Endothelial cell of umbilical vein (primary cell): ENCODE measurements at places on chromosomes 6 and 20. TPM values are rescaled to one million over a fixed set of nuclear protein-coding genes. Genes with fewer than 3 reads are reported as not detected.

Gene PHACTR2
- total RNA-seq: 160 and 178 TPM in 2 replicates

DNA sequence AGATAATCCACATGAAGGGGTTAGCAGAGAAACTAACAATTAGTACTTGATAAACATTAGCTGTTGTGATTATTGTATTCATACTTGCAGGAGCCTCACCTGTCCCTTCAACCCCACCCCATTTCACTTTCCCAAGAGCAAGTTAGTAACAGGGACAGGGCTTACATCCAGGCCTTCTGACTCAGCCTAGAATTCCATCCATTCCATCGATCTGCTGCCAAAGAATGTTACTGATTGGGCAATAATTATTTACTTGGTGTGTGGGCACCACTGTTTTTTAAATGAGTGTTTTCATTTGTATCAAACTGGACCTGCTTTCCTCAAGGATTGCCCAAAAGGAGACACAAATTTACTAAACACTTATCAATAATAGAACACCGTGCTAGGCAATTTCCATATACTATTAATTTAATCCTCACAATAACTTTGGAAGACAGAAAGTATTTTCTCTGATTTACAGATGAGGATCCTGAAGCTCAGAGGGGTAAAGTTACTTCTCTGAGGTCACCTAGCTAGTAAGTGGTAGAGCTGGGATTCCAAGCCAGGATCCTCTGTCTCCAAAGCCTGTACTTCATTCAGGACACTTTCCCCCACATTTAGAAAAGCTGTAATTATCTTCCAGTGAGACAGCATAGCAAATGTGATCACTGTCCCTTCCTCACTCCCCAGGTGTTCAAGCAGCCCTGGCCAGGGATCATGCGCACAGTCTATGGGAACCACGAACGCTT is 32.8 kb downstream of the GSS start:
- H3K4me1 ChIP-seq: no peaks in the 10 kb centered on the region
- no peak overlapping the region for H3K27ac ChIP-seq
- DNase-seq: no peak
- peaks cover 19% of the 10 kb centered on the region for H3K36me3 ChIP-seq
- H3K4me3 ChIP-seq: no peak overlapping the region

Gene PRDM1
- total RNA-seq: 2.7 and 4.8 TPM in 2 replicates

- no peaks in the 10 kb centered on the region for H3K36me3 ChIP-seq
- no peaks in the 10 kb centered on the region for H3K27me3 ChIP-seq
- no peaks in the 10 kb centered on the region for H3K4me1 ChIP-seq
- no peak overlapping the region for H3K4me3 ChIP-seq
- no peak overlapping the region for H3K27ac ChIP-seq
Observed at GRCh38 chr6:121309768-121310469, 24.4 kb downstream of the TBC1D32 start.

DNA sequence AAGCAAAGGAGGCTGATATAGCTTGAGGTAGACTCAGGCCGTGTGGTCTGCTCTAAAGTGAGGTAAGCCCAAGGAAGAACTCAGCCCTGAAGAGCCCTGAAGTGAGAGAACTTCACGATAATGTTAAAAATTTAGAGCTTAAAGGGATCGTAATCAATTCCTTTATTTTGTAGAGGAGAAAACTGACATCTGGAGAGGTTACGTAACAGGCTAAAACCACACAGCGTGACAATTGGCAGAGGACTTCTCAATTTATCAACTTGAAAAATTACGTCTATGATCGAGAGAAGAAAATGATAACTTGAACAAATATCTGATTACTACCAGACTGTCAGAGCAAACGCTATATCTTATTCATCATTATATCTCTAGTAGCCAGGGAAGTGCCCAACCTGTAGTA is 121.8 kb upstream of the FOXO3 start:
- peaks cover 2% of the 10 kb centered on the region for H3K4me1 ChIP-seq
- no peak for DNase-seq
- H3K27ac ChIP-seq: no peak overlapping the region
- H3K36me3 ChIP-seq: no peaks in the 10 kb centered on the region

Gene HDAC2
- total RNA-seq: 142 and 148 TPM in 2 replicates

DNA sequence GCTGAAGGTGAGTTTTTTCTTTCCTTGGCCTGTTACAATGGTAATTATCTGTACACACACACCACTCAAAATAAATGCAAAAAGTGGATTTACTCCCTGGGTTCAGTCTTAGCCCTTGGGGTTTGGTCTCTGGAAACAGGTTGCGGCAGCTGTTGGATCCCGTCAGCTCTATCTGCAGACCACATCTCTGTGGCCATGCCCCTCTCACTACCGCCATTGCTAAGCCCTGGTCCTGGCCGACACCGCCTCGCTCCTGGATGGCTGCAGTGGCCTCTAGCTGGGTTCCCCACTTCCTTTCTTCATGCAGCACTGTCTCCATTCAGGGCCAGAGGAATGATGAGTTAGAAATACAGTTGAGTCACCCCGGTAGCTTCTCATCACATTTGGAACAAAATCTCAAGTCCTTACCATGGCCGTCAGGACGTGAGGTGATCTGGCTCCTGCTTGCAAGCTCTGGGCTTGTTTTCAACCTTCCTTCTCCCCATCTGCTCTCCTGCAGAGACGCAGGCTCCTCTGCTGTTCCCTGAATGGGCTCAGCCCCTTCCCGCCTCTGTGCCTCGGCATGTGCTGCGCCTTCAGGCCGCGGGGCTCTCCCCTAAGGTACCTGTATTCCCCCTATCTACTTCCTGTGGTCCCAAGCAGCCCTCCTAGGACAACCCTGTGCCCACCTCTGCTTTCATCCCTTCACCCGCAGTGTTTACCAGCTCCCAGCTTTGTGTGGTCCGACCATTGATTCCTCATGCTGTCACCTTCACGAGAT is 38.0 kb downstream of the EFCAB8 start:
- no peak overlapping the region for H3K4me3 ChIP-seq
- no peaks in the 10 kb centered on the region for H3K36me3 ChIP-seq
- H3K27me3 ChIP-seq: no peaks in the 10 kb centered on the region

- no peaks in the 10 kb centered on the region for H3K4me1 ChIP-seq
- H3K27me3 ChIP-seq: no peaks in the 10 kb centered on the region
- DNase-seq: no peak
- H3K36me3 ChIP-seq: no peaks in the 10 kb centered on the region
Observed at GRCh38 chr20:16475225-16475624, 98.0 kb downstream of the KIF16B start.

Gene LKAAEAR1
- not detected in 2 replicates for total RNA-seq

GRCh38 chr6:136326038-136326553 is 36.5 kb upstream of the BCLAF1 start:
- no peaks in the 10 kb centered on the region for H3K27me3 ChIP-seq
- DNase-seq: peak; percentile 10
- H3K36me3 ChIP-seq: no peaks in the 10 kb centered on the region
- no peak overlapping the region for H3K4me3 ChIP-seq

Gene PKIB
- not detected in 2 replicates for total RNA-seq

GRCh38 chr20:32234135-32234808 is 26.6 kb downstream of the POFUT1 start:
- H3K4me3 ChIP-seq: no peak overlapping the region
- no peak overlapping the region for H3K27ac ChIP-seq
- no peak for DNase-seq
- H3K36me3 ChIP-seq: peaks cover 9% of the 10 kb centered on the region

DNA sequence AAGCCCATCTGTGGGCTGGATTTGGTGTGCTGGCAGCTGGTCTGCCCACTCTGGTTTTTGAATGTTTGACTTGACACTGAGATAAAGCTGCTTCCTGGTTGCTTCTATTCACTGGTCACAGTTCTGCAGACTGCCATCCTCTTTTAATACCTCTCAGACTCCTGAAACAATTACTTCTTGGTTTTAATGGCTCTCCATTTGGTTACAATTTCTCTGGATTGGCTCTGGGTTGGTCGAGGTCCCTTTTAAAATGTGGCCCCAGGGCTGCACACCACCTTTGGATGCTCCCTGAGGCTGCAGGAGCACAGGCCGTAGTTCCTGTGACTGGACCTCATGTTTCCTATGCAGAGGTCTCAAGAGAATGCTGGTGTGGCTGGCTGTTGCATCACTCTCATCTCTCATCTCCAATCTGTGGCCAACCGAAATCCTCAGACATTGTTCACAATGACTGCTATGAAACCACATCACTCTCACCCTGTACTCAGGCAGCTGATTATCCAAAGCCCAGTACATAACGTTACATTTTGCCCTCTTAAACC is 98.5 kb downstream of the INSM1 start:
- DNase-seq: no peak
- H3K27me3 ChIP-seq: no peaks in the 10 kb centered on the region
- H3K4me1 ChIP-seq: no peaks in the 10 kb centered on the region
- H3K27ac ChIP-seq: no peak overlapping the region

- H3K4me1 ChIP-seq: peaks cover 9% of the 10 kb centered on the region
- no peak overlapping the region for H3K4me3 ChIP-seq
- H3K36me3 ChIP-seq: no peaks in the 10 kb centered on the region
- H3K27me3 ChIP-seq: no peaks in the 10 kb centered on the region
- no peak overlapping the region for H3K27ac ChIP-seq
Observed at GRCh38 chr20:43838703-43839060, 76.0 kb upstream of the TOX2 start.

- no peak for DNase-seq
- no peaks in the 10 kb centered on the region for H3K4me1 ChIP-seq
- no peak overlapping the region for H3K27ac ChIP-seq
- no peaks in the 10 kb centered on the region for H3K36me3 ChIP-seq
Observed at GRCh38 chr6:118061666-118062065, 154.6 kb downstream of the SLC35F1 start.

Gene CCN6
- total RNA-seq: not detected in 2 replicates

DNA sequence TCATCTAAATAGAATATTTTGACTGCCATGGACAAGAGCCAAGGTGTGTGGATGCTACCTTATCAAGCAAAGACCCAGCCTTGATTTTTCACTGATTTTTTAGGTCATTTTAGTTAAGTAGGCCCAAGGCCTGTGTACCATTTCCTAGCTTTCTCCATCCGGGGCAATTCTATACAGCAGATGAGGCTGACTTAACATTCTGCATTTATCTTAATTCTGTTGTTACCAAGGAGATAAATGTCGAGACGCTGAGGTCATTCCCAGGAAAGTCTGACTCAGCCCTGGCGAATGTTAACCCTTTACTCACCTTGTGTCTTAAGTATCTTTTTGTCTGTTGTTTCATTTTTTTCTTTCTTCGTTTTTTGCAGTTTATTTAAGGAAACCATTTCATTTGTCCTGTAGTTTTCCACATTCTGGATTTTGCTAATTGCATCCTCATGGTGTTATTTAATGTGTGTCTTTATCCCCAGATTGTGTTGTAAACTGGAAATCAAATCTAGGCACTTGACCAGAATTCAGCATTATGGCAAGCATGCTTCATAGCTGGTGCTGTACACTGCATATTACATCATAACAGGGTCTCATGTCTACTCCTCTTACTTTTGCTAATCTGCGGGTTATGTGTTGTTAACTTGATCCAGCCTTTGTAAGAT is 277.0 kb downstream of the CDKAL1 start:
- H3K4me3 ChIP-seq: no peak overlapping the region
- DNase-seq: peak; percentile 95
- peak overlapping the region; percentile 95 for H3K27ac ChIP-seq
- no peaks in the 10 kb centered on the region for H3K27me3 ChIP-seq
- H3K36me3 ChIP-seq: no peaks in the 10 kb centered on the region
- H3K4me1 ChIP-seq: peaks cover 12% of the 10 kb centered on the region

DNA sequence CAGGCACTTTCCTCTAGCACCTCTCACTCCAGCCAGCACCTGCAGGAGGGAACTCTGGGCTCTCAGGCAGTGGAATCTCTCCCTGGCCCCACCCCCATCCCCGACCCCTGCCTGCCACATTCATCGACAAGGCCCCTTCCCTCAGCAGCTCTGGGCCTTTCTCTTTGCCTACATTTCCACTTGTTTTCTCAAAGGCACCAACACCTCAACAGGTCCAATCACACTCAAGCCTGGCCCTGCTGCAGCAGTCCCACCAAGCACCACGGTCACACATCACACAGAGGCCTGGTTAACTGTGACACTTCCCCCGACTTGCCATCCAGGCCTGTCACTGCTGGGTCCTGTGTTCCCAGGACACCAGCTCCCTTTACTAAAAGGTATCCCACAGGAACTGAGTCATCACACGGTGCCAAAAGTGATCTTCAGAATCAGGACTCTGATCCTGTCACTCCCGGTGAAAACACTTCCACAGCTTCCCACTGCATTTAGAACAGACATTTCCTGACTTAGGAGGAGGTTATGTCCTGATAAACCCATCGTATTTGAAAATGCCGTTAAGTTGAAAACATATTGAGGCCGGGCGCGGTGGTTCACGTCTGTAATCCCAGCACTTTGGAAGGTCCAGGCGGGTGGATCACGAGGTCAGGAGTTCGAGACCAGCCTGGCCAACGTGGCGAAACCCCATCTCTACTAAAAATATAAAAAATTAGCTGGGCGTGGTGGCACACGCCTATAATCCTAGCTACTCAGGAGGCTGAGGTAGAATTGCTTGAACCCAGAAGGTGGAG is 54.9 kb downstream of the MYH7B start:
- H3K36me3 ChIP-seq: peaks cover 66% of the 10 kb centered on the region
- H3K27me3 ChIP-seq: no peaks in the 10 kb centered on the region
- H3K27ac ChIP-seq: no peak overlapping the region
- DNase-seq: no peak
- no peaks in the 10 kb centered on the region for H3K4me1 ChIP-seq

Gene BMP2
- total RNA-seq: 11.1 and 15.7 TPM in 2 replicates

GRCh38 chr6:82185948-82186535 is 61.5 kb downstream of the IBTK start:
- H3K4me1 ChIP-seq: no peaks in the 10 kb centered on the region
- no peaks in the 10 kb centered on the region for H3K27me3 ChIP-seq
- peaks cover 3% of the 10 kb centered on the region for H3K36me3 ChIP-seq
- no peak overlapping the region for H3K27ac ChIP-seq
- no peak for DNase-seq
